Transverse colon (tissue), 4 donors: ENCODE measurements at places on chromosomes 4 and X. TPM values are rescaled to one million over a fixed set of nuclear protein-coding genes. Genes with fewer than 3 reads are reported as not detected.

DNA sequence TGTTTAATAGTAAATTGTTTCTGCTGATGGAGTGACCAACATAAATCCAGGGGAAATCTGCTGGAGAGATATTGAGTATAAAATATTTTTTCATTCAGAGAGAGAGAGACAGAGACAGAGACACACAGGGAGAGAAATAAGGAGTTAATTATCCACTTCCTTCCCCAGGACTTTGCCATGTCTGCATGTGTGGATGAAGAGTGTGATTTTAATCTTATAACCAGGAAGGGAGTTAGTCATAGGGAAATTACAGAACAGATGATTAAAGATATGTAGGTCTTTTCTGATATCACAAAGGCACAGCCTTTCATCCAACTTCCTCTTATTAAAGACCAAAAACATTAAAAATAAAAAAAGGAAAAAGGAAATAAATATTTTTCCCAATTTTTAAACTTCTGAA, 526.3 kb downstream of the SPRY1 start:
- DNase-seq = no peak

GRCh38 chr4:38672397-38673129, 8.6 kb downstream of the KLF3 start:
- no peak for DNase-seq

GRCh38 chrX:153857348-153857903, 27.1 kb upstream of the PDZD4 start:
- DNase-seq = no peak

GRCh38 chrX:3450881-3451570, 104.6 kb upstream of the MXRA5 start:
- DNase-seq = no peak

DNA sequence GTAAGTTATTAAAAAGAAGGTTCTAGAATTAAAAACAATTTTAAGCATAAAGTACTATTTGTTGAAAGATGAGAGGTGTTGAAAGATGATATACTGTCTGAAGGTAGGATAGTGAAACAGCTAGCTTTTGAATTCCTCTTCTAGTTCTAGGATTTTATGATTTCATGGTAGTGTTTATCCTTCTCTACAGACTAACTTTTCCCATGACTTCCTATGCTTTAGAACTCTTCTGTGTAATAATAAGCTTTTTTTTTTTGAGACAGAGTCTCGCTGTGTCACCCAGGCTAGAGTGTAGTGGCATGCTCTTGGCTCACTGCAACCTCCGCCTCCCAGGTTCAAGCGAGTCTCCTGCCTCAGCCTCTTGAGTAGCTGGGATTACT, 96.0 kb upstream of the NUDT6 start:
- no peak for DNase-seq

- no peak for DNase-seq
Measured at GRCh38 chr4:146236216-146236615, 21.9 kb downstream of the REELD1 start.

GRCh38 chrX:149370097-149370496, 135.0 kb downstream of the IDS start:
- no peak for DNase-seq

DNA sequence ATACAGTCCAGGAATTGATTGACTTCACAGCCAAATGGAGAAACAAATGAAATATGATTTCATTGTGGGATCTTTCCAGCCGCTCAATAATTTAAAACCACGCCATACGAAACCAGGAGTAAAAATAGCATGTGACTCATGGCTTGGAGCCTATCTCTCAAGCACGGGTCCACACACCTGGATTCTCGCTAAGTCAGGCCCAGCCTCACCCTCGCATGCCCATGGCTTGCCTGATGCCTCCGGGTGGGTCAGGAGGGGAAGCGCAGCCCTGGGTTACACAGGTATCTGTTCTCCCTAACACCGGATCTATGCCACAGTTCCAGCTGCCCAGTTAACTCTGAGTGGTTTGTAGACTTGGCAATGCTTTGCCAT, 5.6 kb upstream of the ABLIM2 start:
- no peak for DNase-seq

GRCh38 chr4:105181259-105181658, 34.6 kb downstream of the TET2 start:
- DNase-seq = no peak

DNA sequence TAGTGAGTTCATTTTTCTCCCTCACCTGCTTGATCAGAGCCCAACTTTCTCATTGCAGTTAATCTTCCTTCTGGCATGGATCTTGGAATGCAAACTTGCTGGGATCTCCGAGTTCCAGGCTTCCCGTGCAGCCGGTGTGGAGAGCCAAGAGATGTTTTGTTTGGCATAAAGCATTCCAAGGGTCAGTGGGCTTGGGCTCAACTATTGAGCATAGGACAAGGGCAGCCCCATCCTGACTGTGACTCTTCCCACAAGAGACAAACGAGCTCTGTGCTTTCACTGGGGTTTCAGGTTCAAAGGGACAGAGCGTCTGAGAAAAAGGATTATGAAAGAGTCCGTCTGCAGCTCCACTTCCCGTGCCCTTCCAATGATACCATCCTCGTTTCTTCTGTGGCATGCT, 10.5 kb downstream of the TLR7 start:
- DNase-seq = no peak

- DNase-seq = no peak
Measured at GRCh38 chr4:24935856-24936255, 23.0 kb upstream of the CCDC149 start.

- peak; percentile 20 for DNase-seq
Measured at GRCh38 chr4:139921429-139922184, 232.4 kb downstream of the MAML3 start.

DNA sequence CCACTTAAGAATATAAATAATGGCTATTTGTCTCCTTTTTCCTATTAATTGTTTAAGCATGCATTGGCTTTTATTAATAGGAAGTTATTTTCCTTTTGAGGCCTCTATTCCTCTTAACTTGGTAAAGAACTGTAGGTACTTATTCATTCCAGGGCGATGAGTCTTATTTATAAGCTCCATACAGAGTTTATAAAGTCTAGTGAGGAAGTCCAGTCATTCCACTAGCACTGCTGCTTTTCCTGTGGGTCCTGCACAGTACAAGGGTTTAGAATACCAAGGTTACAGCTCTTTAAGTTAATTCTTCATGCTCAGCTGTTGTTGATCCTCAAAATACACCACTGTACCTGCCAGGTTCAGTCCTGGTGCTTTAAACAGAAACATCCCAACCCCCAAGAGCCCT, 28.5 kb upstream of the WNK3 start:
- DNase-seq = no peak

GRCh38 chrX:154833746-154834274, 652 bp downstream of the SMIM9 start:
- DNase-seq = no peak

- DNase-seq = no peak
Measured at GRCh38 chr4:37895271-37895670, 4.4 kb downstream of the TBC1D1 start.

DNA sequence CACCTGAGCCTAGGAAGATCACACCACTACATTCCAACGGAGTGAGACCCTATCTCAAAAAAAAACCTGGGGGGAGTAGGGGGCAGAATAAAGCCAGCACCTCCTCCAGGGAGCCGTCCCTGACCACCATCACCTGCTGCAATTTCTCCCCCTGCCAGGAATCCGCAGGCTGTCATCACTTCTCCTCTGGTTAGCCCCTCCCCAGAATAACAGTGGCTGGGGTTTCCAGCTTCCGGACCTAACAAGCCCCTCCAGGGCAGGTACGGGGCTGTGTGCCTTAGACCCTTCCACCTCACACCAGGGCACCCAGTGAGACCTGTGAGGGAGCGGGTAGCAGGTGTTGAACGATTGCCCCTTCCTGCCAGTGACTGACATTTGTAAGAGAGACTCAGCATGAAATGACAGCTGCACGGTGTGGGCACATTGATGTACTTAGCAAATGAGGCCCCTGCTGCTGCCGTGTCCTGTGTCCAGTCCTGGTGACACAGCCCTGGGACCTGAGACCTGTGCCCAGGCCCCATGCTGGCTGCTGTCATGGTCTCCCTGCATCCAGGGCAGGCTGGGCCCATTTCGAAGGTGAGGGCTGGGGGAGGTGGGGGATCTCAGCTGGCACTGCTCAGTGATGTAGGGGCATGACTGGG, 6.7 kb upstream of the WFS1 start:
- no peak for DNase-seq

- DNase-seq = no peak
Measured at GRCh38 chr4:156732634-156733033, 239.0 kb downstream of the PDGFC start.

- peak; percentile 35 for DNase-seq
Measured at GRCh38 chrX:150897421-150898320, 797 bp downstream of the CD99L2 start.

GRCh38 chr4:101439926-101440325, 92.6 kb upstream of the PPP3CA start:
- DNase-seq = no peak

DNA sequence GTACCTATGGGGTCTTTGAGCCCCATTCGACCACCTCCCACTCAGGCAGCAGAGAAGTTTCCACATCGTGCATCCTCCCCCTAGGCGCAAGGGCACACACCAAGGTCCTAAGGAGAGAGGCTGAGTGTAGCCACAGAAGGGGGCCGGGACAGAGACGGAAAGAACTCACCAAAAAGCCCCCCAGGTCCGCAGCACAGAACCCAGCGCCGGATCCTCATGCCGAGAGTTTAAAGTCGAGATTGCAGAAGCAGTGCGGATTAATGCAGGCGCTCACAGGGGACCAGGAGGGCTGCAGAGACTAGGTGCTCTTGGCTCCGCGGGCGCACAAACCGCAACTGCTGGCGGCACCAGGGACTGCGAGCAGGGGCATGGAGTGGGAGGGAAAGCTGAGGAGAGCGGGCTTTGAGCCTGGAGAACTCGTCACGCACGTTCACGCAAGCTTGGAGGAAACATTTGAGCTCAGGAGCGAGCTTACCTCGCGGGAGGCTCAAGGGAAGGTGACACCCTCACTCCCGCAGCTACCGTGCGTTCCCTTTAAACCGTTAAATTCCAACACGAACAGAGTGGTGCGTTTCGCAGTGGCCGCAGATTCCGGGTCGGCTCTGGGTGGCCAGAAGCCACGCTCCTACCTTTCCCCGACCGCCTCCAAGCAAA, 8.5 kb downstream of the NKX3-2 start:
- DNase-seq = no peak

- no peak for DNase-seq
Measured at GRCh38 chr4:68748181-68748991, 67.4 kb upstream of the UGT2B10 start.

DNA sequence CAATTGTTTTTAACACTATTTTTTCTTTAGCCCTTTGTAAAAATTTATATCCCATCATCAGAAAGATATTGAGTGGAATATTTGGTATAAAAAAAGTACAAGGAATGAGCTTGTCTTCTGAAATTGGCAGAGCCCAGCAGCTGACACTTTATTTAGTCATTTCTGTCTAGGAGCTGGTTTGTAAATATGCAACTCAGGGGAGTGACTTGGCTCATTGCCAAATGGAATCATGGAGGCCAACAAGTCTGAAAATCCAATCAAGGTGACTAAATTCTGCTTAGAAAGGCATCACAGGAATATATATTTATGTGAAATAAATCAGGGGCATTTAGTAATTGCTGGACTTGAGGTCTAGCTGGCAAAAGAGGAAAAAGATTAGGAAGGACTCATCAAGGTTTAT, 74.4 kb downstream of the OTC start:
- DNase-seq = no peak

DNA sequence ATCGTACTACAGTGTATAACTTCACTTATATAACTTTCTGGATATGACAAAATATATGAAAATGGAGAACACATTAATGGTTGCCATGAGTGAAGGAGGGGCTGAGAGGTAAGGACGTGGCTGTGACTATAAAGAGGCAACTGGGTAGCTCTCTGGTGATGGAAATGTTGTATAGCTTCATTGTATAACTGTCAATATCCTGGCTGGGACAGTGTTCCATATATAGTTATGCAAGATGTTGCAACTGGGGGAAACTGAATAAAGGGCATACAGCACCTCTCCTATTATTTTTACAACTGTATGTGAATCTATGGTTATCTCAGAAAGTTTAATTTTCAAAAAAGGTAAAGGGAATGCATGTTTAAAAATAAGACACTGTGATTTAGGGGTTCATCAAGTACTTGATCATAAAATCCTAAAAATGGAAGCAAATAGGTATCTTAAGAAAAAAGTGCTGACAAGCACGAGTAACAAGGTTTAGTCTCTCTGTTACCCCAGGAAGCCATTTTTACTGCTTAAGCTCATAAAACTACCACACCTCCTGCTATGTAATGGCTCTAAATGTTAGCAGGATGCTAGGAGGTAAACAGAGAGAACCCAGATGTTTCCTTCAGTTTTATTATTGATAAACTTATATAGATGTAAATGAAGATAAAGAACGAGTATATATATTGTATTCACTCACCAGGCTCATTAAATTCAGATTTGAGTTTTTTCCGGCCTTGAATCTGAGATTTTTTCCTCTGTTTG, 34.0 kb downstream of the NAF1 start:
- DNase-seq = no peak

GRCh38 chrX:97405031-97405660, 521.4 kb downstream of the RPA4 start:
- DNase-seq = no peak

GRCh38 chr4:170990989-170991589, 822.1 kb upstream of the GALNTL6 start:
- DNase-seq = no peak

- DNase-seq = no peak
Measured at GRCh38 chrX:47507153-47507867, 24.3 kb upstream of the ZNF41 start.

DNA sequence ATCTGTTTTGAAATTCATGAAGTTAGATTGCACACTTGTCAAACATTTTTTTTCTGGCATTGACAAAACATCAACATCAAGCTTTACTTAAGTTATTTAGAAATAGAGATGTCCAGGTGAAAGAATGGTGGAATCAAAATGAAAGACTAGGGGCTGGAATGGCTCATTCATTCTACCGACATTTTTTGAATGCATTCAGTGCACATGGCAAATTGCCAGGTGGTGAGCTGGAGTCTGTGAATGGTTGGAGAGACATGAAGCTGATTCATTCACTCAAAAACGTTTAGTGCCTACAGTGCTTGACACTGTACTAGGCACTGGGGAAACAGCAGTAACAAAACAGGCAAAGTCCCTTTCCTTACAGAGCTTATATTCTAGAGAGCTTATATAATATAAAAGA, 292.4 kb downstream of the PPP1R2C start:
- DNase-seq = no peak

- no peak for DNase-seq
Measured at GRCh38 chr4:139007640-139008039, 7.9 kb upstream of the NOCT start.

DNA sequence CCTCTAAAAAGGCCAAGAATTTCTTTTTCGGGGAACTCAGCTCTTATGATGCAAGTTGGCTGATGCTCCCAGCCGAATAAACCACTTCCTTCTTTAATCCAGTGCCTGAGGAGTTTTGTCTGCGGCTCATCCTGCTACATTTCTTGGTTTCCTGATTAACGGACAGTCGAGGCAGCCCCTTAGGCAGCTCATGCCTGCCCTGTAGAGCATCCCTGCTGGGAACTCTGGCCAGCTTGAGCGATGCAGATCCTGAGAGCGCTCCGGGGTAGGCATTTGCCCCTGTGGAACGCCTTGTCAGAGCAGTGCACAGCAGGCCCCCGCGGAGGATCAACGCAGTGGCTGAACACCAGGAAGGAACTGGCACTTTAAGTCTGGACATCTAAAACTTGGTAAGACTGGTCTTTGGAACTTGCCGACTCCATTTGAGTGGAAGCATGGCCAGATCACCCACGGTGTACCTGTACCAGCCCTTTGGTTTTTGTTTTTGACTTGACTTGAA, 3.1 kb downstream of the CT45A10 start:
- no peak for DNase-seq

Gene RASSF6
- 36.2 TPM for total RNA-seq

Gene CLDN22
- total RNA-seq = not detected

Gene HHIP
- 0.20 TPM for total RNA-seq

Gene RASGEF1B
- 31.0 TPM for total RNA-seq

Gene EMD
- total RNA-seq = 83.2 TPM

Gene OFD1
- total RNA-seq = 61.9 TPM

Gene PABPC1L2A
- total RNA-seq = not detected

Gene NDP
- total RNA-seq = not detected
